ENCODE measurements at places on chromosomes 7 and 10.
A peak's percentile ranks its signal among the peaks of the same experiment; 100 is the strongest.

GRCh38 chr10:31073996-31074721 is 42.5 kb upstream of the ZNF438 start:
- DNase-seq, result no peak

- DNase-seq, result no peak
These were observed 241.3 kb upstream of the ADARB2 start for GRCh38 chr10:1978584-1978983.

DNA sequence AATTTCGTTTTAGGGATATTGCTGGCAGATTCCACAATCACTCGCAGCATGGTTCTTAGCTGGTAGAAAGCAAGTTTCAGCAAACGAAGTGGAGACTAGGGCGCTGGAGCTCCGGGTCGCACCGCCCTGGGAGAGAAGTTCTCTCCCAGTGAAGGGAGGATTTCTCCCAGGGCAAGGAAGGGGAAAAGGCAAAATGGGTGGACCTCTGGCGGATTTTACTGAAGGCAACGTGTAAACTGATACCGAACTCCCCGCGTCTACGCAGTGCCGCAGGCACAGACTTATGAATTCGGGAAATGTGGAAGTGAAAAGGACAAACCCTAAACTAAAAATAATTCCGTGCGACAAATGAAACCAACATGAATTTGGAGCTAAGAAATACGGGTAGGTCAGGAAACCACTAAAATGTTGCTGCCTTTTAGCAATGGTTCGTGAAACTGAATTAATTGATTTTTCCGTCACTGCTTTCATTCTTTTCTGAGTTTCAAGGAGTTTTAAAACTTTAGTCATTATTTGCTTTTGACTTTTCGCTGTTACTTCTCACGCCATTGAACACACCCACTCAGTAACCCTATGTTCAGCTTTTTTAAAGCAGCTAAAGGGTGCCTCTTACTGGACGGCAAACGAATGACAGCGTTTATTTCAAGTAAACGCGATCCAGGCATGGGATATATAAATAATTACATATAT is at the start of gene MYOF:
Gene MYOF (minus strand): TSS at position 190 of the 690 bp plus-strand sequence. CDS start 140 bp downstream, at position 50.
- peak; percentile 51 for DNase-seq

GRCh38 chr10:94747137-94747536 is 15.3 kb upstream of the CYP2C19 start:
- no peak for DNase-seq

DNA sequence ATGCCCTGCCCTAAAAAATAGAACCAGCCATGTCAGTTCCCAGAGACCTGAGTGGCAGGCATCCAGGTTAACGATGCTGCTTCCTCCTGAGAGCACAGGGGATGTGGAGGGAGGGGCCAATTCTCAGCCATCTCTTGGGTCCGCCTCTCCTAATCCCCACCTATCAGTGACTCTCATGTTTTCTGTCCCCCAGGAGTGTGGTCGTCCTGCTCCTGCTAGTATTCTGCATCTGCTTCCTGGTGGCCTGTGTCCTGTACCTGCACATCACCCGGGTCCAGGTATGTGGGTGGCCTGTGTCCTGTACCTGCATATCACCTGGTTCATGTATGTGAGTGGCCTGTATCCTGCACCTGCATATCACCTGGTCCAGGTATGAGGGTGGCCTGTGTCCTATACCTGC is 105.3 kb downstream of the ADCY1 start:
- no peak for DNase-seq

GRCh38 chr10:122132331-122132755 is 138.8 kb upstream of the BTBD16 start:
- DNase-seq, result no peak

DNA sequence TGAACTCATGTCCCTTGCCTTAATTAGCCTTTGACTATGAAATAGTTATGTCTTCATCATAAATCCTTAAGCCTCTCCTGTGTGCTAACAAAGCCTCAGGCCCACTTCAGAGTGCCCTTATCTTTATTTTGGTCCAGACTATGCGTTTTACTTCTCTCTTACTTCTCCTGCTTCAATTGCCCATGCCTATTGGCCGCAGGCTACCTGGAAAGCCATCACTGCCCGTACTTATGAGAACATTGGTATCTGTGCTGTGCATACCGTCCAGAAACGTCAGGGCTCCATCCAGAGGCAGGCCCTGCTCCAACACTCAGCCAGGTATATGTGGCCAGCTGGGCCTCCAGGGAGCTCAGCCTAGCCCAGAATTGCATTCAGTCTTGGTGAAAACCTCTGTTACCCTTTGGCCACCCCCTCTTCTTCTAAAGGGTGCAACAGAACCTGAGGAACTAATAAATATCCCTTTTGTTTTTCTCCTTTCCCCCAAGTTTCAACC is 212.4 kb upstream of the MTPN start:
- DNase-seq, result no peak

- DNase-seq, result no peak
These were observed 5.1 kb downstream of the SYNPO2L start for GRCh38 chr10:73650537-73651331.

DNA sequence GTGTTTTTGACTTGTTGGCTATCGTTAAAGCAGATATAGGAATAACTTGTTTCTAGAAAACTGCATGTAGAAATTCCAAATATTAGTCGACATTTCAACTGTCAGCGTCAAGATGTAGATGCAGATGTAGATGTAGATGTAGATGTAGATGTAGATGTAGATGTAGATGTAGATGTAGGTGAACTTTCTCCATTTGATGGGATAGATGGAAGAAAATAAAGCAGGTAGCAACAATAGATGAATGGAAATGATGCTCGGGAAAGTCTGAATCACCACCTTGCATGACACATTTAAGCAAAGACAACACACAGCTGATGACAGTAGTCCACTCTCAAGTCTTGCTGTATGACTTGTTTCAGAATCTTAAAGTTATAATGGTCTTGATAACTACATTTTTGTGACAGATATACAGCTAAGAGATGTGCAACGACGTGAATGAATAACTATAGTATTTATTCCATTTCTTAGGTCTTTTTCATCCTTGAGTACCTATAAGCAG is 53.5 kb downstream of the SND1 start:
- no peak for DNase-seq

GRCh38 chr10:122269059-122269687 is 1.9 kb upstream of the BTBD16 start:
- no peak for DNase-seq

GRCh38 chr7:142298627-142299026 is 40.8 kb upstream of the PRSS58 start:
- DNase-seq, result no peak

Data from activated naive CD4-positive, alpha-beta T cell treated with anti-CD3 and anti-CD28 coated beads, Interleukin-2, amount 50 U/mL, for 72 hours (primary cell).